Foreskin keratinocyte (primary cell): ENCODE measurements at places on chromosomes 2 and 18.

- no peak for DNase-seq
Observed at GRCh38 chr18:46920653-46921052, 3.3 kb downstream of the KATNAL2 start.

DNA sequence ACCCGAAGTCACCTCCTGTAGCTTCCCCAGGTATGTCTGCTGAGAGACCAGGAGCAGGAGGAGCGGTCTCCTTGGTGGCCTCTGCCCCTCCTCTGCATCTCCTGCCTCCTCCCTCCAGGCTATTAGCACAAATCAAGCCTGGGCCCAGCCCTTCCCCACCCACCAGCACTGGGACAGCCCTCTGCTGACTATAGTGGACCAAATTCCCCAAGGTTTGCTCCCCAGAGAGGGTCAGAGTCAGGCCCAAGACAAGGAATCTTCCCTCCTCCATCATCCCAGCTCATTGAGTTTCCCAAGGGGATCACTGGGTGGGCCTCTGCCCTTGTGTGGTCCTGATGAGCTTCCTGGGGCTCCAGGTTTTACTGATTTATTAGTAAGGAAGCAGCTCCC lies 62.1 kb downstream of the EMILIN2 start:
- no peak for DNase-seq

- DNase-seq, result peak; percentile 58
Observed at GRCh38 chr2:234191819-234192407, 141.4 kb downstream of the SPP2 start.

DNA sequence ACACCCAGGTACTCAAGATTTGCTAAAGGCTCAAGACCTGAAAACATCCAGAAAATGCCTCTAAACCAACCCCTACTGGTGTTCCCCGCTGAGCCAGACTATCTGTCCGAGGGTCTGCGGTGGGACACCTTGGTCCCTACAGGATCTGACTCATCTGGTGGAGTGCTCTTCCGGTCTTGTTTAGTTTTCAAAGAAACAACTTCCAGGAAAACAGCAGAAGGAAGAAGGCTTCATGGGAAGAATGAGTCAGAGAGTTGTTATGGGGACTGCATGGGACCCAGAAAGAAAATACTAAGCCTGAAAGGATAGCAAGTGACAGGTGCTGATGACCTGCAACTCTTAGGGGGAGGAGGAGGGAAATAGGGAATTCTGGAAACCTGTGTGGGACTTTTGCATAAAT lies 41.3 kb downstream of the ZFP36L2 start:
- no peak for DNase-seq

GRCh38 chr2:214946949-214947348 lies 137.5 kb upstream of the BARD1 start:
- no peak for DNase-seq

- no peak for DNase-seq
Observed at GRCh38 chr2:32833709-32834108, 113.0 kb upstream of the LTBP1 start.

- peak; percentile 85 for DNase-seq
Observed at GRCh38 chr2:86393521-86394491, 47.4 kb upstream of the KDM3A start.

- no peak for DNase-seq
Observed at GRCh38 chr2:8977758-8978157, 25.7 kb downstream of the MBOAT2 start.

GRCh38 chr18:74204526-74205152 lies 56.3 kb downstream of the TIMM21 start:
- no peak for DNase-seq

GRCh38 chr2:241271706-241272302 lies 43.7 kb downstream of the HDLBP start:
- peak; percentile 57 for DNase-seq

GRCh38 chr2:39623917-39624316 lies 41.8 kb upstream of the TMEM178A start:
- DNase-seq, result no peak

DNA sequence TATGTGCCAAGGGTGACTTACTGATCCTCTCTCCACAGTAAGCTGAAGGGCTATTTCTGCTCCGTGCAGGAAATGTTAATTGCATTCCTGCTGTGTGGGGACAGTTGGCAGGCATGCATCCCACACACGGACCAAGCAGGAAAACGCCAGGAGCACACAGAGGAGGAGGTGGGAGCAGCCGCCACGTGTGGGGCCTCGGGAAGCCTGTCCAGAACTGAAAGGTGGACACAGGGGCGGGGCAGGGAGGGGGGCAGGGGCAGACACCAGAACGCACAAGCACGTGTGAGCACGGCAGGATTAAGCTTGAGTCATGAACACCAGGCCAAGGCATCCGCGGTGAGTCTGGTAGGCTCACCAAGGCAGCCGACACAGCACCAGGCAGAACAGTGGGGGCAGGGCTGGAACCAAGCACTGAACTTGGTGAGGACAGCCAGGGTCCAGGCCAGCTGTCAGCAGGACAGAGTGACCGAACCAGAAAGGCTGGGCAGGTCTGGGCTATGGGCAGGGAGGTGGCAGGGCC lies 177.1 kb downstream of the EIPR1 start:
- no peak for DNase-seq

DNA sequence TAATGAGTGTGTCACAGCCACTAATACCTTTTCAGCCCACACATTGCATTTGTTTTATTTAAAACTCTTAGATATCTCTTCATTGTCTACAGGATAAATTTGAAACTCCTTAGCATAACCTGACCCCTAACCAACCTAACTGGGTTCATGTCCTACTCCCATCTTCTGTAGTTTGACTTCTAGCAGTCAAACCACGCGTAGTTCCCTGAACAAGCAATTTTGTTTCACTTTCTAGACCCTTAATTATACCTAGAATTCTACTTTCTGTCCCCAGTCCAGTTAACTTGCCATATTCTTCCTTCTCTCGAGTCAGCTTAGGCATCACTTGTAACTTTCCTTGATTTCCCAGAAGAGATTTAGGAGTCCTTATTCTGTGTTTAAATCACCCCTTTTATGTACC lies 55.1 kb downstream of the RBBP8 start:
- no peak for DNase-seq
